ENCODE measurements at places on chromosomes 12 and 14.

DNA sequence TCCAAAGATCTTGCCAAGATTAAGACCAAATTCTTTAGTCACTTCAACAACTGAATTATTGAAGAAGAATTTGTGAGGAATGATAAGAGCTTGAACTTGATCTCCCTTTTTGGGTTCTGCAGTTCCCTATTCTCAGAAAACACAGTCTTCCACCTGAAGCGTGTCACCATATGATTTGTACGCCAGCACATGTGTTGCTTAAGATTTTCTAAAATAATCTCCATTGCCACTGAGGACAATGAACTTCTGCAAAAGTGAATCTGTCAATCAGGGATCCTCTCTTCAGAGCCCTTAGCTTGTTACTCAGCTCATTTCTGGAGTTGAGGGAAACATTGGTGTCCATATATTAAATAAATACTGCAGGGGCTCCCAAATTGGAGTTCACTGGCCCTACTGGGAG is 4.2 kb upstream of the SPIC start:
- no peak for DNase-seq

DNA sequence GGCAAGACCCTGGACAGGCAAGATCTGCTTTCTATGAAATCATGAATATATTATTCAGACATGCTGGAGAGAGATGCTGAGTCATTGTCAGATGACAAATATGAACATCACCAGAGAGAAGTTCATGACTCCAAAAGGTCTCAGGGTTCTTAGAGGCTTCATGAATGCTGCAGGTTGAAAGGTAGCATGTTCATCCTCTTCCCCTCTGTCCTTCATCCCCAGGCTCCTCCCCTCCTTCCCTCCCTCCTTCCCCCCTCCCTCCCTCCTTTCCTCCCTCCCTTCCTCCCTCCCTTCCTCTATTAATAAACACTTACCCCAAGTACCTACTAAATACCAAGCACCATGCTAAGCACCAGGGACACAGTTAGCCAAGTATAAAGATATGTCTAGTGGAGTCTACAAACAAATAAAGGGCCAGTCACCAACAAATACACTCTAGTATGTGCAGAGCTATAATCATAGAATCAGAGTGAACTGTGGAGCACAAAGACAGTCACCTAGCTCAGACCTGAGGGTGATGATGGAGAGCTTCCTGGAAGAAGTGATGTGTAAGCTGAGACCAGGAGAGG is 46.2 kb downstream of the RPH3A start:
- no peak for DNase-seq

GRCh38 chr14:70934084-70934483 is 26.8 kb downstream of the PCNX1 start:
- no peak for DNase-seq

DNA sequence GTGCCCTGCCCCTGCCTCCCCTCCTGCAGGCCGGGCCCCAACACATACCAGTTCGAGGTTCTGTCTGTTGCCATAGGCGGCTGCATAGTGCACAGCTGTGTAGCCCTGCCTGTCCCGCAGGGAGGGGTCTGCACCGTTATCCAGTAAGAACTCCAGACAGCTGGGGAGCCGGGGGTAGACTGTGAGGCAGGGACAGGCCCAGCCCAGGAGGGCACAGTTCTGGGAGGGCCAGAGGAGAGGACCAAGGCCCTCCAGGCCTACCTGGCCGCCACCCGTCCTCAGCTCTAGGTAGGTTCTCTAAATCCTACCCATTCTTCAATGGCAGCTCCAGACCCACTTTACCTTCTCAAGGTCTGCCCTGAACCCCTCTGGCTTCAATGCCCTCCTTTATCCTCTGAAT is 9.5 kb downstream of the ANKRD52 start:
- no peak for DNase-seq

- DNase-seq: no peak
Observed at GRCh38 chr12:55686366-55687010, 21.2 kb downstream of the ITGA7 start.

GRCh38 chr14:101838476-101838875 is 77.0 kb downstream of the PPP2R5C start:
- no peak for DNase-seq

DNA sequence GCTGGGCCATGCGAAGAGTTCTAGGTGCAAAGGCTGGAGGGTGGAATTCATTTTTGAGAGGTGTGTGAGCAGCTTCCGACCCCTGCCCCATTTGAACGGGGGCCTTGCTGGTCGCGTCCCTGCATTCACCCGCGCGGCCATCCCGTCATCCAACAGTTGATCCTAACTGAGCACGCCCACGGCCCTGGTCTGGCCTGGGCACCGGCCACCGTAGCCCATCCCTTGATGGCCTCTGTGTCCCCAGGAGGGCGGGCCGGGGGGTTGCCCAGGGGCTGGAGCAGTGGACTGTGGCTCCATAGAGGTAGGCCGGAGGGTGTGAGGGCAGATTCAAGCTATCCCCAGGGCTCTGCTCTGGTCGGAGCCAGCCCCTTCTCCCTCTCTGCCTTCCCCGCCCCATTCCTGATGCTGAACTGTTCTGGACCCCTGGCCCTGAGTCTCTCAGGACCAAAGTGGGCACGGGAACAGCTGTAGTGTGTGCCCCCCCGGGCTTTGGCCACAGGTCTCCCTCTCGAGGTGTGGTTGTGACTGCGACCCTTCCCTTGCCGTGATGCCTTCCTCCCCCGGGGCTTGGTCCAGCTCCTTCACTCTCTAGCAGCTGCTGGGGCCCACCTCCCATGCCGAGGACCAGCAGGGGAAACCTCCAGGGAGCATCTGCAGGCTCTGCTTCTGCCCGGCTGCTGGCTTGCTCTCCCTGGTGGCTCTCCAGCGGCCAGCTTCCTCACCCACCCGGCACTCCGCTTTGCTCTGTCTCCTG is 9.1 kb downstream of the MEG3 start:
- no peak for DNase-seq

DNA sequence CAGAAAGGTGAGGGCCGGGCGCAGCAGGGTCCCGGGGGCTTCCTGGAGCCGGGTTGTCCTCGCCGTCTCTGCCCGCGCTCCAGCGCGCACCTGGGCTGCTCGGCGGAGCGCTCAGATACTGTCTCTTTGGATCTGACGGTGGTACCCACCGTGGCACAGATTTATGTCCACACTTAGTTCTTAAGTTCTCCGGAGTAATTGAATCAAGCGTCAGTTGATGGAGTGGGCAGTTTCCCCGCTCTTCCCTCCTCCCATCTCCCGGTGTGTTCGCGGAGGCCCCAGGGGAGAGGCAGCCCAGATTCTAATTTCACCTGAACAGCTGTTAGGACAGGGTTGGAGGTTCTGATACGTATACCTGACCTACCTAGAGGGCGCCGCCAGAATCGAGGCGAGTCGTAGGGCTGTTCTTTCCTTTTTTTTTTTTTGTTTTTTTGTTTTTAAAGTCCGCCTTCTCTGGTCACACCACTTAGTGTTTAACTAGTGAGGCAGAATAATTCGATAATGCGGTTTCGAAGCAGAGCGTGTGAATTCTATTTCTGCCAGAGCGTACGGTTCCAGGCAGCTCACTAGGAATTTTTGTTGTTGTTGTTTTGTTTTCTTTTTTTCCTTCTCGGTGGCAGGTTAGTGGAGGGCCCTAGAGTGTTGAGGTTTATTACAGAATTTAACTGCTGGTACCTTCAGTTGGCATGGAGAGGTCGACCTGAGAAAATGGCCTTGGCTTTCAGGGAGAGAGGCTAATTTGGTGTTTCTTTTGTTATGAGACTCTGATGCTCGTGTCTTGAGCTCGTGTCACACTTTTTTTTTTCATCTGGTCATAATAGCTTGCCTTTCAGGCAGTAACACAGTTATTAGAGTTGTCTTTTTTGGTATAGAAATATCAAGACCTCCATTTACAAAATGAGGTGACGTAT is 22.3 kb upstream of the GNS start:
- no peak for DNase-seq
